ENCODE measurements at places on chromosomes 12 and 14.
A peak's percentile ranks its signal among the peaks of the same experiment; 100 is the strongest.

DNA sequence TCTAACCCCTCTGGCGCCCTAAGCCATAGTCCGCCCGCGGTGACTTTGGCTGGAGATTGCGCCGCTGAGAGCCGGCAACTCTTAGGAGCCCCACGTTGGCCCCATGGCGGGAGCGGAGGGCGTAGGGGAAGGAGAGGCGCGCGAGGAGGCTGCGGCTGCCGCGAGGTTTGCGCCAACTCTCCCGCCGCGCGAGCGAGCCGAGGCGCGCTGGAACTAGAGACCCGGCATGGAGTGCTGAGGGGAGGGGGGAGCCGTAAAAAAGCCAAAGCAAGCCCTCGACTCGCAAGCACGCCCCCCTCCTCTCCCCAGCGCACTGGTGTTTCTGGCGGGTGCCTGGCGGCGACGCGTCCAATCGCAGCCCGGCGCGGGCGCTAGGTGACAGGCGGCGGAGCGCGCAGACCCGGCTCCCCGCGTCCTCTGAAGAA lies at the start of gene SYT10:
SYT10 (minus strand) TSS at position 233 of the 425 bp plus-strand sequence. CDS start 297 bp downstream, outside the sequence.
- no peak for DNase-seq

DNA sequence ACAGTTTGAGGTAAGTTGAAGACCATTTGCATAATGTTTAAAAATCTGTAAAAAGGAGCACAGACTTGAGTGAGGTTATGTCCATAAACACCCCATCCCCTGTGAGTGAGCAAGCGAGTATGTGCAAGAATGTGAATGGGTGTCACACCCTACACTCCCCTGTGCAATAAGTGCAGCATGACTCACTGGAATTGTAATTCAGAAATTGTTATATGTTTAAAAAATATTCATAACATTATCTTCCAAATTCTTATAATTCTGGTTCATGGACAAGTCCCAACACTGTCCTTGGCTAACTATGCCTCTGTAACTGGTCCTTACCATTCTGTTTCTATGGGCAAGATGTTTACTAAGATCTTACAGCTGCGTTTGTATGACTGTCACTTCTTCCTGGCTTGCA lies 207.8 kb upstream of the FAR2 start:
- no peak for DNase-seq

DNA sequence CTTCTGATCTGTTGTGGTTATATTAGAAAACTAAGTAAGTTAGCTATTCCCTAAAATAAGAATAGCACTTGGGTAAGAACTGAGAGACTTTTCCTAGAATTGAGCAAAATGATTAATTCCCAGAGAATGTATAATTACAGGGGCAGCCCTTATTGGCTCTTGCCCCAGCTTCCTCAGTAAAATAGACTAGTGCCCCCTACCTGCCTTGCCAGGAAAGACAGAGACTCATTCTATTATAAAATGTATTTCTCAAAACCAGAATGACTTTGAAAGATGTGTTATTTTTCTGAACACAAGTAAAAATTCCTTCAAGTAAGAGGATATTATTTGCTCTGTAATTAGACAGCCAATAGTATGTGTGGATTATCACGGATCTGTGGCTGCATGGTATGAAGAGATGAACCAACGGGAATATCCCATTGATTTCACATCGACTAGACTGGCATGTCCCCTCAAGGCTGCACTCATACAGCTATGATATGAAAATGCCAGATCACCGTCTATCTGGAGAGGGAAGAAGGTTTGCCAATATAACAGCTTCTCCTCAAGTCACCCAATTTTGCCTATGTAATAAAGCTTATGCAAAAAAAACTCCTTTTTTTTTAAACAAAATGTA lies 7.4 kb upstream of the GLRX5 start:
- no peak for DNase-seq

DNA sequence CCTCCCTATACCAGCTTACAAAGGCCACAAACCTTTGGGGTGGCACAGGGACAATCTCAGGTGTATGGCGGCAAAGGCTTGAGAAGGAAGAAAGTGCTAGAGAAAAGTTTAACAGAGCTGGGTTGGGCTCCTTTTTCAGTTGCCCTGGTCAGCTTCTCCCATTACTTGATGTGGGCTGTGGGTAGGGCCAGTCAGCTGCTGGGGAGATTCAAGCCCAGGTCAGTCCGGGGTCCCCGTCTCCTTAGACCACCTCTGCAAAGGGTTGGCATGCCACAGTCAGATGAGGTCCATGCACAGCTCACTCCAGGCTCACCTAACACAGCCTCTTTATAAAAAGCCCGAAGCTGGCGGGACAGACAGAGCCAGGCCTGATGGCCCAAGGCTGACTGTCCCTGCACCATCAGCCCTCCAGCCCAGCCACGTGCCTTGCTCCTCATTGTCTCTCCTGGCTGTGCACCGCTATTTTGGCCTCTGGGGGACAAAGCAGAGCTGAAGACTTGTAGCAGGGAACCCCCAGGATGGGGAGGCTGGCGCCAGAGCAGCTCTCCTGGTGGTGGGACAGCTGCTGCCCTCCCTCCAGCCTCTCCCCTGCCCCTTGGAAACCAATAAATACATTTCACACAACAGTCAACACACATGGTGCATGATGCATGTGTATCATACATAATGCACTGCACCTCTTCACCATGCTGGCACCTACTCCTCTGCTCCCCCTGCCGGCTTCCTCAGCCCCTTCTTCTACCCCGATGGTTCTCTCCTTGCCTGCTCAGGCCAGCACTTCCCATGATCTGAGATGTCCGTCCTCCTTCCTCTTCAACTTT lies 61.7 kb upstream of the DDX11 start:
- DNase-seq, result no peak

GRCh38 chr12:56256326-56256960 lies 1.7 kb downstream of the ANKRD52 start:
- DNase-seq, result no peak

DNA sequence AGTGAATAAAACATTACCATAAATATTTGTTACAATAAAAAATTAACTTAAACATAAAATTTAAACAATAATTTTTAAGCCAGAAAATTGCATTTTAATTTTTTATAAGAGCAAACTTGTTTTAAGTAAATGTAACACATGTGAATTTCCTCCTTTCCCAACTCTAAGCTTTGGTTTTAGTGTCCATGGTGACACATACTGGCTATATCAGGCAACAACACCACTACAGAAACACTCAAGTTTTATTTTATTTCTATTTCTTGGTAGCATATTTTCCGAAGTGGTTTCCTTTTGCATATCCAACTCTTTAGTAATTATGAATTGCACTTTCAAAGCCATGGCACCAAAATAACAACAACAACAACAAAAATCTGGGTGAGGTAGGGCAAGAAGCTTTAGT lies 2.2 kb downstream of the NELL2 start:
- DNase-seq, result no peak

- no peak for DNase-seq
Observed at GRCh38 chr14:67260965-67261364, 19.7 kb downstream of the PALS1 start.

GRCh38 chr14:100045642-100046344 lies 19.4 kb upstream of the EVL start:
- DNase-seq, result no peak

DNA sequence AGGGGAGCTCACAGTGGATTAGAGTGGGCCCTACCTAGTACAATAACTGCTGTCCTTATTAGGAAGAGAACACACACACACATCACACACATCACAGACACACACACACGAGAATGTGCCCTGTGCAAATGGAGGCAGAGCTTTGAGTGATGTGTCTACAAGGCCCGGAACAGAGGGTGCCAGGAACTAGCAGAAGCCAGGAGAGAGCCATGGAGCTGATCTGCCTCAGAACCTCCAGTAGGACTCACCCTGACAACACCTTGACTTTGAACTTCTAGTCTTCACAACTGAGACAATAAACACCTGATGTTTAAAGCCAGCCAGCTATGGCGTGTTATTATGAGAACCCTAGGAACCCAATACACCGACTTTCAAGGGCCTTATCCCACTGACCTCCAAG lies 29.7 kb upstream of the FKBP4 start:
- DNase-seq, result no peak

- no peak for DNase-seq
Observed at GRCh38 chr14:21300892-21301291, 21.0 kb downstream of the RPGRIP1 start.

GRCh38 chr12:96091833-96092232 lies 56.4 kb upstream of the LTA4H start:
- DNase-seq, result no peak

DNA sequence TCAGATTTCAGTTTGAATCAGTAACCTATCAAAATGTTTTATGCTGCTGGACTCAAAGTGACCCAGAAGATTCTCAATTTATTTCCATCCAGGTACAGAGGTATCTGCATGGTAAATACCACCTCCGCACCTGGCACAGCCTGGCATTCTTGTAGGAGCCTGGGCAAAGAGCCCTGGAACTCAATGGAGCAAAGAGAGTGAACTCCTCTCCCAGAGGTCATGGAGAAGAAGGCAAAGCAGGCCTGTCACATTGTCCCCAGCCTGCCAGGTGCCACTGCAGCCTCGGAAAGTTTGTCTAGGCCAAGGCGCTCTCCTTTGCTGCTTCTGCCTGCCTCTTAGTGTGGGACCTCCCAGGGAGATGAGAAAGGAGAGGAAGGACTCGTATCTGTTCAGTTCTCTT lies 319.8 kb downstream of the ZFP36L1 start:
- no peak for DNase-seq

- DNase-seq, result no peak
Observed at GRCh38 chr12:69464428-69464827, 5.8 kb upstream of the FRS2 start.

DNA sequence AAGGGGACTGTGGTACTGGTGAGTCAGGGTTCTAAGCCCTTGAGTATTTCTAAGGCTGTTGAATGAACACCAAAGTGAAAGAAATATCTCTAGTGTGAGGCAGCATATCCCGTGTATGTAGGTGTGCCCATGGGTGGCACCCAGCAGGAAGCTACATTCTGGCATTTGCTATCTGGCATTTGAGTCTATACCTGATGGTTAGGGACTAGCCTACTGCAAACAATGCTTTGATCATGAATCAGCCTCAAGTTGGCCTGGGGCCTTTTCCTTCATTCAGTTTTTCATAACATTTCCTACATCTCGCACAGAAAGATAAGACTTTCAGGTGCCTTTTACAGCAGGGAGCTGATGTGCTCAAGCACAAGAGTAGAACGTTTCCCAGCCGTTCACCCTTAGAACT lies 85.7 kb upstream of the E2F7 start:
- DNase-seq, result no peak

- DNase-seq, result no peak
Observed at GRCh38 chr12:57694459-57695019, 607 bp downstream of the OS9 start.

DNA sequence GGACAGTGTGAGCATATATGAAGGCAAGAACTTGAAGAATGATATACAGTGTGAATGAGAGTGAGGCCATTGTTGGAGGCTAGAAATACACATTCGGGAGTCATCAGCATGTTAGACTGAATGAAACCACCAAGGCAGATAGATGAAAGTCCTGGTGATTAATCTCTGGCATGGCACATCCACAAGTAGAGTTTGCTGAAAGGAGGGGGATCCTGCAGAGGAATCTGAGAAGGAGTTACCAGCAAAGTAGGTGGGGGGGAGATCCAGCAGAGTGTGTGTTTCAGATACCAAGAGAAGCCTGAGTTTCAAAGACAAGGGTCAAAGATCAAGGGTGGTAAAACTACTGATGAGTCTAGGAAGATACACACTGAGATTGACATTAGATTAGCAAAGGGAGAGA lies 426.7 kb upstream of the DCN start:
- no peak for DNase-seq

DNA sequence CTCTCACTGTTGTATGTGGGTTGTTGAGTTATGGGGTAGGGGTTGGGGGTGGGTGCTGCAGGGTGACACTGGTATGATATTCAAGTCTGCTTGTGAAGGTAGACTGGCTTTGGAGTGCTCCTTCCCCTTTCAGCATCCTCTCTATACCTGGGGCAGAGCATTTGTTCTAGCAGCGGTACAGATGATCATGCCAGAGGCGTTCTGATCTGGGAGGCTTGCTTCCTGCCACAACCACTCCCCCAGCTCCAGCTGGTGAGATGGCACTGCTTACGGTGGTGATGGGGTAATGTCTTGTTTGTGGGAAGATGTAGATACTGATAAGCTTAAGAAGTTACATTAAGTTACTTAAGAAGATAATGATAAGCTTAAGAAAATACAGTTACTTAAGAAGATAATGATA lies 131.8 kb downstream of the ERC1 start:
- no peak for DNase-seq

- DNase-seq, result no peak
Observed at GRCh38 chr12:92546635-92547348, 156.0 kb upstream of the PLEKHG7 start.

GRCh38 chr12:58167622-58168021 lies 226.3 kb downstream of the ATP23 start:
- no peak for DNase-seq

- no peak for DNase-seq
Observed at GRCh38 chr12:120719496-120720233, 6.0 kb upstream of the ACADS start.

GRCh38 chr12:48194799-48195201 lies 8.3 kb downstream of the OR10AD1 start:
- DNase-seq, result no peak

DNA sequence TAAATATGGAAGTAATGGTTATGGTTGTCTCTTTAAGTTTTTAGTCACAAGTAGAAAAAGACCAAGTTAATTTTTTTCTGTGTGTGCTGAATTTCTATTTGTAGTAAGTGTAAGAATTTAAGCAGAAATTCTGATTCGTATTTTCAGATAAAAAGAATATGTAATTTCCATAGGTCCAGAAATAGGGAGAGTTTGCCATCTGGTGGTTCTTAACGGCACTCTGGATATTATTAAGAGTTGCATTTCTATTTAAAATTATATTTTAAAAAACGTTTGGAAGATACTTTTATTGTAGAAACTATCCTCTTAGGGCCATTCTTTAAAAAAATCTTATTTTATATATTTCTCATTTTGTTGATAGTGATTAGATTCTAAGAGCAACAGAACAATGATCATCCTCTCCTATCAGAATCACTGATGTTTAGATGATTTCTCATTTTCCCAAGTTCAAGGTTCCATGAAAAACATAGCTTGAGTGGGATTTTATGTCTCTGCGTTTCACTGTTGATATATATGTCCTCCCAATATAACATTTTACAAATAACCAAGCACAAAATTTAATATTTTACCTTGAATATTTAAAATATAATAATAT lies 88.3 kb downstream of the LRRK2 start:
- peak; percentile 29 for DNase-seq

Measured in COLO829 (cell line).